ENCODE measurements at places on chromosomes 11 and 22.

DNA sequence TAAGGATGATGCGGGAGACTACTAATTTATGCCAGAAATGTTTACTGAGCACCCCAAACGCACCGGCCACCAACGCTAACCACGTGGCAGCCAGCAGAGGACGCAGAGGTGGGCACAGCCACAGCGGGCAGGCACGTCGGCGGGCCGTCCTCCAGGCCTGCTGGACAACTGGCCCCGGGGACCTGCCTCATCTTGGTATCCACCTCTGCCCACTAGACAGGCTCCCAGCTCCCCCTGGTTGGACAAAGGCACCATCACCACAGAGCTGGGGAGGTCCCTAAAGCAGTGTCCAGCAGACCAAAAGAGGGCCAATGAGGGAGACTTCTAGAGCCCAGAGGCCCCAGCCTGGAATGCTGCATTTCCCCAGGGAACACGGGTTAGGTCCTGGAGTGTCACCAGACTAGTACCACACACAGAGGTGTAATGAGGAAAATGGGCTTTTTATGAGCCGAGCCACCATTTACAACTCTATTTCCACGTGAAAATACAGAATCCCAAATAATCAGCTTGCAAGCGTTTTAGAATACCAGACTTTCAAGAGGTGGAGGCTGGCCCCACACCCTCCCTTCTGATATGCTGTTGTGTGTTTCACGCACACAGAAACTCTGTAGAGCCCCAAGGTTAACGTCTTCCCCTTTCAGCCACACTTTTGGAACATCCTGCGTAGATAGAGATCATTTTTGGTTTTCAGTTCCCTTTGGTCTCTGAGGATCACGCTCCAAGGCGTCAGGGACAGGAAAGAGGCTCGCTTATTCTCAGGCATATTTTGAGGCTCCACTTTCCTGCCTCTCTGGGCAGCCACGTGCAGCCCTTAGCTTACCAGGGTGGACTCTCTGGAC is 23.7 kb upstream of the BID start:
- DNase-seq = no peak

DNA sequence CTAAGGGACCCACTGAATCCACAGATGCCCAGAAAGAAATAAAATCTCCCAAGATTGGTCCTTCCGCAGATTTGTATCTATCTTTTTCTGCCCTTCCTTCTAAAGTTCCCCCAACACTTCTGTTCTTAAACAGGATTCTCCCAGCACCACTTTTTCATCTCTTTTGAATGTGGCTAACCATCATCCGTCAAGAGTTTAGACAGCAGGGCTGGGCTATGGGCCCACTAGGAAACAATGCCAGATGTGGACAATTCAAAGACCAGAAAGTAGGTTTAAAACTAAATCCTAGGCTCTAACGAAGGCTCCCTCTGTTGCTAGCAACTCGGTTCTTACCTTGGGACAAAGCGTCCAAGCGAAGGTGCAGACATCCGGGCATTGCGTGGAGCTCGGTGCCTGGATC is 100.0 kb downstream of the AMBRA1 start:
- no peak for DNase-seq

DNA sequence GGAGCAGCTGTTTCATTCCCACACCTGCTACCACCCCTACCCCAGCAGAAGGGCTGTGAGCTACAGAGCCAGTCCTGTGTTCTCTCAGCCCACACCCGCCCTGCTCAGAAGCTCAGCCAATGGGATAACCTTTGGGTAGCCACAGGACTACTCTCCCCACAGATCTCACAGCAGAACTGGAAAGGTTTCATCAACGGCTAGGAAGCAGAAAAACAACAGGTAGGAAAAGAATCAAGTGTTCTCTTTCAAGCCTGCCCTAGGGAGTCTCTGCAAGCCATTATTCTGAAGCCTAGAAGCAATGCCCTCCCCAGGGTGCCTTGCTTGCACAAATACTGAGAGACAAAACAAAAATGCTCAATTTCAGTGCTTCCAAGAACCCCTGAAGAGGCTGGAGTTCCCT is 77.2 kb downstream of the TMPRSS5 start:
- DNase-seq = no peak

GRCh38 chr11:39745401-39745800 is 1714.1 kb downstream of the LRRC4C start:
- no peak for DNase-seq

- no peak for DNase-seq
Measured at GRCh38 chr11:19660076-19660475, 52.6 kb upstream of the NAV2 start.

GRCh38 chr11:69013009-69013951 is at the start of gene MRGPRF:
Gene MRGPRF (minus strand): TSS chr11:69013246. CDS start chr11:69009901, 3,345 bp downstream.
- DNase-seq = no peak

DNA sequence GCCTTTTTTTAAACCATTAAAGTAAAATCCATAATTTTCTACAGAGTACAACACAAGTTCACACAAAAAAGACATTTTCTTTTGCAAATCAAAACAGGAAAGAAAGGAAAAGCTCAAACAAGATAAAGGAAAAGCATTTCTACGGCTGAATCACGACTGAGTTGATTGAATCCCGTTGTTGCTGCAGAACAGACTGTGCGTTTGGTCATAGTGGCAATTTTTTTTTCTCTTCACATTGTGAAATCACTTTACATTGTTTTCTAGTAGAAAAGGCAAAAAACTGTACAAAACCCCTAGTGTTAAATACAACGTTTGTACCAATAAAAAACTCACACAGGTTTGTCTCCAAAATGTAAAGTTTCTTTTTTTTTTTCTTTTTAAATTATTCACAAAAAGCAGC is 17.3 kb upstream of the RAPSN start:
- no peak for DNase-seq

GRCh38 chr11:65981972-65982823 is 19.8 kb downstream of the EIF1AD start:
- DNase-seq = no peak

GRCh38 chr11:121213362-121213893 is 79.1 kb upstream of the SC5D start:
- DNase-seq = no peak

- DNase-seq = no peak
Measured at GRCh38 chr11:60485987-60486386, 6.6 kb upstream of the MS4A12 start.

Measured in stimulated activated CD8-positive, alpha-beta memory T cell treated with anti-CD3 and anti-CD28 coated beads, Interleukin-7, amount 100 ng/mL, for 4 hours (primary cell).